Stimulated activated CD8-positive, alpha-beta memory T cell treated with anti-CD3 and anti-CD28 coated beads, Interleukin-15, amount 100 ng/mL, for 1 hour (primary cell): ENCODE measurements at places on chromosomes 5 and 9.
A peak's percentile ranks its signal among the peaks of the same experiment; 100 is the strongest.

DNA sequence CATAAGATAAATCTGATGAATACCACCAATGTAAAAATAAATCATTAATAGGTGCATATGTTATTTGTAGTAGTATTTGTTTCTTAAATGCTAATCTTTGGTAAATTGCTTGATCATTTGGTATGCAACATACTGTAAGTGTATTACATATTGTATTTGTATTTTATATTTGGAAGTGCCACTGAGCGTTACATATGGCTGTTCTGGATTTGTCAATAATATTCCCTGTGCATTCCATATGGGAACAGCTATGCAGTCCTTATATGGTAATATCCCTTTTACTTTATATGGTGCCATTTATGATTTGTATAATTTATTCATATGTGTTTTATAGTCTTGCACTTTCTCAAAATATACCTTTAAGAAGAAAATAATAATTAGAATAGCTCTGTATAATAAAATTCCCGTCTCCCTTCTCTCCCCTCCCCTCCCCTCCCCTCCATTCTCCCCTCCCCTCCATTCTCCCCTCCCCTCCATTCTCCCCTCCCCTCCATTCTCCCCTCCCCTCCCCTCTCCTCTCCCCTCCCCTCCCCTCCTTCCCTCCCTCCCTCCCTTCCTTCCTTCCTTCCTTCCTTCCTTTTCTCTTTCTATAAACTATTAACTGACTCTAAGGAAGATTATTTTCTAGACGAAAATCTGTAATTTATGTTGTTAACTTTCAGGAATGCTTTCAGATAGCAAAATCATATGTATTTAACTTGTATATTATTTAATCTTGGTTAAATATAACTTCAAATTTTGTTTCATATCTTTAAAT is 241.4 kb downstream of the CSNK1G3 start:
- no peak for DNase-seq

- no peak for DNase-seq
Observed at GRCh38 chr5:179558932-179559283, 8.6 kb downstream of the RUFY1 start.

DNA sequence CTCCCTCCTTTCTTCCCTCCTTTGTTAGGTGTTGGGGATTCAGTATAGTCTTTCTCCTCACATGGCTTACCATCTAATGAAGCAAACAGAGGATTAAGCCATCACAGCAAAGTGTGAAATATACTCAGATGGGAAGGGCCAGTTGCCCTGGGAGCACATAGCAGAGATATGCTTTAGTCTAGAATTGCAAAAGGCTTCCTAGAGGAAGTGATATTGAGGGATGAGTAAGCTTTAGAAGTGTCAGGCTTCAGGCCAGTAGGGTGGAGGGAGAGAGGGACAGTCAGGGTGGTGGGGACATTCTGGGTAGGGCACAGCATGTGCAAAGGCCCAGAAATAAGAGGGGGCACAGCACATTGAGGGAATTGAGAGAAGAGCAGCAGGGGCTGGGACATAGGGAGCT is 46.2 kb upstream of the GLRA1 start:
- DNase-seq = no peak

GRCh38 chr5:96706433-96707111 is 44.4 kb downstream of the CAST start:
- no peak for DNase-seq

DNA sequence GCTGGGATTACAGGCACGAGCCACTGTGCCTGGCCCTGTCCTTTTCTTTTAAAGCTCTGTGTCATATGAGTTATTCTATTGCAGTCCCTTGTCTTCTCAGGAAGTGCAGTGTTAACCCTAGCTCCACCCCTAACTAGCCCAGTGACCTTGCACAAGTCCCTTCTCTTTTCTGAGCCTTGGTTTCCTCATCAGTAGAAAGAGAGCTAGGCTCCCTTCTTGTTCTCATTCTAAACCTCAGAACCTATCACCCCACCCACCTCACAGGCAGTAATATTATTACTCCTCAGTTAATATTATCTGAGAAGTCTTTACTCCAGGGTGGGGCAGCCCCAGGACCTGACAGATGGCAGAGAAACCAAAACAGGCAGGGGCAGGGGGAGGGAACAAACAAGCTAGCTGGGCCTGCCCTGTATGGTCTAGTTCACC is 7.2 kb downstream of the CYFIP2 start:
- DNase-seq = no peak

DNA sequence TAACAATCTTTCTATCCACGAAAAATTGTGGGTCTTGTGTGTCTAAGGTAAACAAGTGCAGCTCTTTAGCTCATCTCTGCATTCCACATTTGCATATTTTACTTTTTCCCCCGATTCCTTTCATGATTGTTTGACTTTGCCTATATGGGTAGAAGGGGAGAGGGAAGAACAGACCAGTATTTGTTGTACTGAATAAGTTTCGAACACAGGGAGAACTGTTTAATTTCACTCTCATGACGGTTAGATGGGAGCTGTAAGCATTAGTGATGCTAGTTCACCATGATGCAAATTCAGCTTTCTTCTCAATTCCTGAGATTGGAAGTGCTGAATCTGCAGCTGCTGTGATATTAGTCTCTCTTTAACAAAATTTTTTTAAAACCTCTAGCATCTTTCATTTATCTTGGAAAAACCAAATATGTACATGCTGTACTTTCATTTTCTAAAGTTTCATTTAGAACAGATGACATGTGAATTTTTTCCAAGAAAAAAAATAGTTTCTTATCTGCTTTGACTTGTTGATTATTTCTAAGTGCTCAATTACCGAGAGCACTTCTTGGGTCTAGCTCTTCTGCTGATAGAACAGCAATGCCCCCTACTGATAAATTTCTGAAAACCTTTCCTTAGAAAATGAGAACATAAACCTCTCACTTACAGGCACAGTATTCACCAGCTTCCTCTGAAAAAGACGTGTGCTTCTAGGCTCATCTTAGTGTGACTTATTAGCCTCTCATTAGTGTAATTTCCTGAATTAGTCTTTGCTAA is 149.5 kb downstream of the BAAT start:
- no peak for DNase-seq

DNA sequence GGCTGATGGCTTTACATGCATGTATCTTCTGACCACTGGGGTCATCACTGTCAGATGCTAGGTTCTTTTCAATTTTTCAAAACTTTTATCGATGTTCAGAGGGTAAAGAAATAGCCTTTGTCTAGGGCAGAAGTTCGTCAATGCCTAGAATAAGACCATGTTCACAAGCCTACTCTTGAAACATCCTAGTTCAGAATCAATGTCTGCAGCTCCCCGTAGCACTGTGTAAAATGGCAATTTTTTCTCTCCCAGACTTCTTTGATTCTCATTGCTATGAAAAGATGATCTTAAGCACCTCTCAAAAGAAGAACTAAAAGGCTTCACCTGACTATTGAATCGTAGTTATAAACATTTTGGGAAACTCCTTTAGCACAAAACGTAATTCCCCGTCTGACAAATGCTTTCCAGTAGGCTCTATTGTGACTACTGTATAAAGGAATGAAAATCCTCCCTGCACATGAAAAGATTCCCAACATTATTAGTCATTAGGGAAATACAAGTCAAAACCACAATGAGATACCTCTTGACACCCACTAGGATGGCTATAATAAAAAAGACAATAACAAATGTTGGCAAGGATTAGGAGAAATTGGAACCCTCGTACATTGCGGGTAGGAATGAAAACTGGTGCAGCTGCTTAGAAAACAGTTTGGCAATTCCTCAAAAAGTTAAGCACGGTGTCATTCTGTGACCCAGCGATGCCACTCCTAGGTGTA is 263.5 kb downstream of the ARHGAP26 start:
- DNase-seq = no peak

GRCh38 chr9:97615439-97616072 is 17.6 kb downstream of the TSTD2 start:
- DNase-seq = peak; percentile 38

DNA sequence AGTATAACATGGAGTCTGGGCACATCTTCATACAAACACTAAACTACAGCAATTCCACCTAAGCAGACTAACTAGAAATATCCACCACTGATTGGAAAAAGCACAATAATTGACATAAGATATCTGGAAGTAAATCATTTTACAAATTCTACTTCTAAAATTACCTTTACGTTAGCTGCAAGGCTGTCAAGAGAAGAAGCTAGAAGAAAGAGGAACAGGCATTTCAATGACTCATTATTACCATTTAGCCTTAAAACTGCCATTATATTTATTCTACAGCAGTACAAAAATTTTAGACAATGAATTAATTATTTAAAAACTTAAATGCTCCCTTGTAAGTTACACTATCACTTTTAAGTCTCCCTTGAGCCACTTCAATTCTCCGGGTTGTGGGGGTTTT is 43.4 kb upstream of the PLPP6 start:
- DNase-seq = no peak

DNA sequence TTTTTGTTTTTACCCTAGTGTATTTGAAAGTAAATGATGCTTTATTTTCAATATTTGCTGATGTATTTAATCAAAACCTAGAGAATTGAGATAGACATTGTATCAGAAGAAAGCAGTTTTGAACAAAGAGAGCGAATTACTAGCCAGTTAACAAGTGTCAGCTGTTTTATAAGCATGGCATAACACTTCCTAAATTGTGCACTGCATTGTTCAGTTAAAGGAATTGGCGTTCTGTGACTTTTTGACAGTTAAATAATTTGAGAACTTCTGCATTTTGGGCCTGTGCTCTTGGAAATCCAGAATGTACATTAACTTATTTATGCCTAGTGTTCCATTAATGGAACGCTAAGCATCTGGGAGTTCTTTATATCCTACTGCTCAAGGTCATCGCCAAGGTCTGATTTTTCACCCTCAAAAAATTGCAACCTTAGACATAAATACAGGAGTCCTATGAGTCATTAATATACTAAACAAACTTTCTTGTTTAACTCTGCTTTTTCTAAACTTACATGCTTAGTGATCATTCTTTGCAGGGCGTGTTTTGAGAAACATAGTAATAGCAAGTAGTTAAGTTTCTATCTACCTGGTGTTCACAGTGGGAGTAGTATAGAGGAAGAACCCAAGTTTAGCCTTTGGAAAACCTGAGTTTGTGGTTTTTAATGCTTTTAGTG is 31.1 kb downstream of the RASA1 start:
- no peak for DNase-seq

- DNase-seq = no peak
Observed at GRCh38 chr5:154197801-154198491, 7.4 kb downstream of the GALNT10 start.

DNA sequence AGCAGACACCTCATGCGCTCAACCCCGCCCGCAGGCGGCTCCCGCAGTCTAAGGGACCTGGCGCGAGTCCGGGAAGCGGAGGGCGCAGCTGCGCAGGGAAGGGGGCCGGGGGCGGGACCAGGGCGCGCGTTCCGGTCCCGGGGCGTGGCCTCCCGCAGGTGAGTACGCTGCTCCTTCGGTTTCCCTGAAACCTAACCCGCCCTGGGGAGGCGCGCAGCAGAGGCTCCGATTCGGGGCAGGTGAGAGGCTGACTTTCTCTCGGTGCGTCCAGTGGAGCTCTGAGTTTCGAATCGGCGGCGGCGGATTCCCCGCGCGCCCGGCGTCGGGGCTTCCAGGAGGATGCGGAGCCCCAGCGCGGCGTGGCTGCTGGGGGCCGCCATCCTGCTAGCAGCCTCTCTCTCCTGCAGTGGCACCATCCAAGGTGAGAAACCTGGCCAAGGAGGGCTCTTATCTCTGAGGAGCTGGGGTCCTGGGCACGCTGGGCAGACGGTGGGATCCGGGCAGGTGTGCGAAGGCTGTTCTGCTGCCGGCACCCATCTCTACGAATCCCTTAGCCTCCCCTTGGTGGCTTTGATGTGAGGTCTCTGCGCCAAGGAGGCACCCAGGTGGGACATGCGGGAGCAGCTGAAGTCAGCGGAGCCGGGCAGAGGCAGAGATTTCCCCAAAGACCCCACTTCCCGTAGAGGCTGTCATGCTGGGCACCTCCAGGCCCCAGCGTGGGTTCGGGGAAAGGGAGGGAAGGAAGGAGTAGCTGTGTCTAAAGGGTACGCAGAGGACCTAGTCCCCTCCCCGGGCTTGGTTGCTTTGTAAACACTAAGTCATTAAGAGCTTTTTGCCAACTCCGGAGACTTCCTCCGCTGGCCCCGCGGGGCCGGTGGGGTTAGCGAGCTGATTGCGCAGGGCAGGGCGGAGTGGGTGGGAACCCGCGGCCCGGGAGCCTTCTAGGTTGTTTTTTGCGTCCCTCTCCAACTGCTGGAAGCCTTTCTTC is at the start of gene F2RL1:
Gene F2RL1 (plus strand): TSS at position 187 of the 988 bp plus-strand sequence. CDS start 153 bp downstream, at position 340.
- peak; percentile 12 for DNase-seq

GRCh38 chr9:88218726-88219125 is 80.5 kb upstream of the SPATA31C2 start:
- no peak for DNase-seq

- DNase-seq = no peak
Observed at GRCh38 chr5:89694026-89694550, 715.5 kb downstream of the CETN3 start.

DNA sequence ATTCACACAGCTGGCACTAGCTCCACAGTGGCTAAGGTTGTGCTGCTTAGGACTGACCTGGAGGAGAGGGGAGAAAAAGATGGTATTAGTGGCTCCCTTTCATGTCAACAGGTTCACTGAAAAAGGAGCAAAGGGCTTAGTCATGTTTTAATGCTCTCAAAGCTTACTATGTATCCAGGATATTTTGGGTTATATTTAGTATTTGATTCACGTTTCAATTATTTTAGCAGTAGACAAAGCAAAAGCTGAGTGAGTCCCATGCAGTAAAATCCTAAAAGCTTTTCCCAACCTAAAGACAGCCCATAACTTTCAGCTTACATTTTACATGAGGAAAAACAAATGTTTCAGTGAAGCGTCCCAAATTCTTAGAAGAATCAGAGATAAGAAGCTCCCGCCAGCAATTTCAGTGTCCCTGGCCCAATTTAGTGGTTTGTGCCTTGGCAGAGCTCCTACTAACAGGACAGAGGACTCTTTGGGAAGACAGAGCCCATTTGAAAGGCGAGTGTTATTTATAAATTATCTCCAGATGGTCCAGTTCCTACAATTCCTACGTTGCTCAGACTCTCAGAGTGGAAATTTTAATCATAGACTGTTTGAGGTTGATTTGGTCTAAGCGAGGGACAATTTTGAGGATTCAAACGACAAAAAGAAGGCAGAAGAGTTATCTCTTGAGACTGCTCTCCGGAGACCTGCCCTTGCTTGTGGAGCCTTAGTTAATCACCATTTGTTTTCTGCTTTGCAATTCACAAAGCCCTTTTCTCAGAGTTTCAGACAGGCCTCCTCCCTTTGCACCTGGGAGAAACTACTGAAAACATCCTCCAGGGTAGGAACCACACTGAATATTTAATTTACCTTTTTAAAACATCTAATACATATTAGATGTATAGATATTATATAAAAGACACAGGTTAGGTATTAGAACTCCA is 225.0 kb upstream of the ANKRD55 start:
- DNase-seq = no peak

- DNase-seq = no peak
Observed at GRCh38 chr5:104199771-104200170, 637.2 kb upstream of the NUDT12 start.

GRCh38 chr9:83154087-83154736 is 91.3 kb upstream of the RASEF start:
- no peak for DNase-seq
